ENCODE measurements at places on chromosomes 2 and 18.

DNA sequence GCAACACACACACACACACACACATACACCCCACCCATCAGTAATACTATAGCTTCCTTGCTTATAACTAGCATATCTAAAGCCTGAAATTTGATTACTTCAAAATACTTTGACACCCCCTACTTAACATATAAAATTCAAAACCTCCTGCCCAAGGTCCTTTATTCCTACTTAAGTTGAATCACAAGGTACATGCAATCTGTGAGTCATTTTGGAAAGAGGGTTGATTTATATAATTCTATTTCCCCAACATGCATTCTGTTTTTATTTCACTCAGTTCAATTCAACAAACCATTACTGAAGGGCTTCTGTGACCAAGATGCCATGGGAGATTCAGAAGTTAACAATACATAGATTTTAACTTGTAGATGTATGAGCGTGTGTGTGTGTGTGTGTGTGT lies 420.7 kb downstream of the METTL4 start:
- no peak for DNase-seq

DNA sequence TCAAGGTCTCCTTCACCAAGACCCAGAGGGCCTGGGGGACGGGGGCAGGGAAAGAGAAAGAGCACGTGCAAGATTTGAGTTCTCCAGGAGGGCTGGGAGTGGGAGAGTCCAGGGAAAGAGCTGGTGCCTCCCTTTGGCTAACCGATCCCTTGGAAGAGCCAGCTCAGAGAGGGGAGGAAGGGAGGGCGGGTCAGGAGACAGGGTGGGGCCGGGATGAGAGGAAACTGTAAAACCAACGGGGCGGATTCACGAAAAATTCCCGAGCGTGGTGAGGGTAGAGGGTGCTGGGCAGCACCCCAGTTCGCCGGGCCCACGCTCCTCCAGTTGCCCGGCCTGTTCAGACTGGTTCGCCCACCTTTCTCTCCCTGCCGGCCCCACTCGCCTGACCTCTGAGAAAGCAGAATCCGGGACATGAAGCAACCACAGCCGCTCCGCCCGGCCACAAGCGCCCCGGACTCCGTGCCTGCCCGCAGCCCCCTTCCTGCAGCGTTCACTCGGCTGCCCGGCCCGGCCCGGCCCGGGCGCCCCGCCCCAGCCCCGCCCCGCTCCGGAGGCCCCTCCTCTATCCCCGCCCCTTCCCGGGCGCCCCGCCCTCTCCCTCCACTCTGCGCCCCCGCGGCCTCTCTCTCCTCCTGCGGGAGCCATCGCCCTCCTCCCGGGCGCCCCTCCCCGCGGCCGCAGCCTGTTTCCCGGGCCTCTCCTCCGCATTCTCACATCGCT lies 230.9 kb upstream of the SMAD2 start:
- peak; percentile 59 for DNase-seq

DNA sequence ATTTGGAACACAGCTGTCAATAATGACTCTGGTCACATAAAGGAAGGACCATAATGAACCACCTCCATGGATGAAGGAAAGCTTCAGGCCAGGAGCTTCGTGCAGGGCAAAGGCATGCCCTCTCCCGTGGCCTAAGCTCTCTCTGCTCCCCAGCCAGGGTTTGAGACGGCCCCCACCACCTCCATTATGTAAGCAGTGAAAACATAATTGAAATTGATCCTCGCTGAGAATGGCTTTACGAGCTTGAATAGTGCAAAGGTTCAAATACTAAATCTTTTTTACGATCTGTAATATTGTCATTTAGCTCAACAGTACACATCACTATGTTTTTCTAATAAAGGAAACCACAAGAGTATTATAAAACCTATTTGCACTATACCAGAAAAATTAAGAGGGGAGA lies 5.2 kb upstream of the EDAR start:
- no peak for DNase-seq

DNA sequence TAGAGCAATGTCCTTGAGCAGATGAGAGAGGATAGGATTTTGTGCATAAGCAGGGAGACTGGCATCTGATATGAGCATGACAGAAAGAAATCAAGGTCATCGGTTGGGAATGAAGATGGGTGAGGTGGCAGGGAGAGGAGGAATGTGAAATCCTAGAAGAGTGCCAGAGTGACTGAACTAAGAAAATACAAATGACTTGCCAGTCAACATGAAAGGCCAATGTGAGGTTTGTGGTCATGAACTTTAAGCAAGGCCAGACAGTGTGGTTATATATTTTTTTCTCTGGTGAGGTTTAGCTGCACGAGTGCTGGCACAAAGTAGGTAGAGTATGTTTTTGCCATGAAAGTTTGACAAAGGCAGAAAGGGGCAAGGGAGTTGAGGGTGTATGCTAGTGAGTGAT lies 21.2 kb downstream of the QPCT start:
- DNase-seq = no peak

Data from CD4-positive, alpha-beta T cell treated with Interleukin-6 for 4 hours (primary cell).